ENCODE measurements at places on chromosomes 11 and 22.
A peak's percentile ranks its signal among the peaks of the same experiment; 100 is the strongest.

DNA sequence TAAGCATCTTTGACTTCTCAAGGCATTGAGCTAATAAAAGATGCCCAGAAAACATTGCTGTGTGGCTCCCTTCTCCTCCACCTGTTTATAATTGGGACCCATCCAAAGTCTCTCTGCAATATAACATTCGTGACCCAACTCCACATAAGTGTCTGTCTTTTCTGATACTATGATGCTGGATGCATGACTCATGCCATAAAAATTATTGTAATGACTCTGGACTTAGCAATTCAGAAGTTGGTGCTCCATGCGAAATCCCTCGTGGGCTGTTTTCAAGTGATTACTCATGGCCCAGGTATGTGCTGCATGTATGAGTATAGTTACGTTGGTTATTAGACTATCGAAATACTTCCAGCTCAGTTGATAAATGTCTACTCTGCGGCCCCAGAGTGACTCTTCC is 11.7 kb downstream of the FJX1 start:
- no peak overlapping the region for H3K27ac ChIP-seq
- no peak for DNase-seq
- H3K27me3 ChIP-seq = no peaks in the 10 kb centered on the region
- H3K4me3 ChIP-seq = no peak overlapping the region
- no peaks in the 10 kb centered on the region for H3K4me1 ChIP-seq

- peaks cover 10% of the 10 kb centered on the region for H3K4me1 ChIP-seq
- H3K27me3 ChIP-seq = no peaks in the 10 kb centered on the region
- no peak overlapping the region for H3K27ac ChIP-seq
- peak overlapping the region; percentile 87 for H3K4me3 ChIP-seq
Observed at GRCh38 chr22:29073618-29074275, 912 bp downstream of the KREMEN1 start.

GRCh38 chr11:60455531-60456042 is at the start of gene MS4A1:
TSS of gene MS4A1 (plus strand) at chr11:60455847. CDS start at chr11:60462375, 6,528 bp downstream.
- no peaks in the 10 kb centered on the region for H3K27me3 ChIP-seq
- no peaks in the 10 kb centered on the region for H3K36me3 ChIP-seq
- H3K4me1 ChIP-seq = no peaks in the 10 kb centered on the region
- no peak within 1 kb of the TSS for H3K27ac ChIP-seq
- no peak within 1 kb of the TSS for H3K4me3 ChIP-seq

DNA sequence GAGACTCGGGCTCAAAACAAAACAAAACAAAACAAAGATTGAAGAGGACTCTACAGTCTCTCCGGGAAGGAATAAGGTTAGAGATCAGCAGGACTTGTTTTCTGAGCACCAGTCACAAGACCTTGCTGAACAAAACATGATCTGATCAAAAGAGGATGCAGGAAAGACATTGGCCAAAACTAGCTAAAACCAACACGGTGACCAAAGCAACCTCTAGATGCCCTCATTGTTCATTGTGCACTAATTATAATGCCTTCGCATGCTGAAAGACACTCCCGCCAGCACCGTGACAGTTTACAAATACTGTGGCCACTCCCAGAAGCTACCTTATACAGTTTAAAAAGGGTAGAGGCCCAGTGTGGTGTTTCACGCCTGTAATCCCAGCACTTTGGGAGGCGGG is 15.7 kb upstream of the CHKA start:
- H3K4me1 ChIP-seq = no peaks in the 10 kb centered on the region
- H3K4me3 ChIP-seq = no peak overlapping the region
- H3K27me3 ChIP-seq = no peaks in the 10 kb centered on the region
- no peak for DNase-seq

DNA sequence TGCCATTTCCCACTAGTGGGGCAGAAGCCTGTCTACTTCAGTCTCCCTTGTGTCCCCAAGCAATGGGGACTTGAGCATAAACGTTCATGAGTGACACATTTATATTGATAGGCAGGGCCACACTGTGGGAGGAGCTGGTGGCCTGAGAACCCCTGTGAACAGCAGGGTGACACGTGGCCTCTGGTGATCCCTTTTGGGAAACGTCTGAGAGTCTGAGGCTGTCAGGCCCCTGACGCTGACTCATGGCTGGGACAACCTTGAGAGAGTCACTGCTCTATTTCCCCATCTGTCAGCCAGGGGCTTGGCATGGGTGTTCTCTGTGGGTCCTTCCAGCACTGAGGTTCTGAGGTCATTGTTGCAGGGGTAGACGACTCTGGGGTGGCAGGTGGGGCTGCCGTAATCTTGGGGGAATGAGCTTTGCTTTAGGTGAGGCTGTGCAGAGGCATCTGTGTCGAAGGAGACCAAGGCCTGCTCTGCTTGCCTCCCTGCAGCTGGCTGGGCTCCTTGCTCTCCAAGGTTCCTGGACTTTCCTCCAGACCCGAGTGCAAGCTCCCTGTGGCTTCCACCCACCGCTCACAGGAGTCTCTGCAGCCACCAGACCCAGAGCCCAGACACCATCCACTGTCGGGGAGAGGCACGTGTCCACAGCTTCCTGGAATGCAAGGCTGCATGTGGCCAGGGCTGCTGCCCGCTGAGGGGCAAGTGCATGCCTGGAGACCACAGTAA is 54.7 kb downstream of the SMIM38 start:
- H3K4me1 ChIP-seq = no peaks in the 10 kb centered on the region
- no peaks in the 10 kb centered on the region for H3K36me3 ChIP-seq
- no peak overlapping the region for H3K27ac ChIP-seq
- DNase-seq = no peak
- peak overlapping the region; percentile 1 for H3K4me3 ChIP-seq
- H3K27me3 ChIP-seq = no peaks in the 10 kb centered on the region

DNA sequence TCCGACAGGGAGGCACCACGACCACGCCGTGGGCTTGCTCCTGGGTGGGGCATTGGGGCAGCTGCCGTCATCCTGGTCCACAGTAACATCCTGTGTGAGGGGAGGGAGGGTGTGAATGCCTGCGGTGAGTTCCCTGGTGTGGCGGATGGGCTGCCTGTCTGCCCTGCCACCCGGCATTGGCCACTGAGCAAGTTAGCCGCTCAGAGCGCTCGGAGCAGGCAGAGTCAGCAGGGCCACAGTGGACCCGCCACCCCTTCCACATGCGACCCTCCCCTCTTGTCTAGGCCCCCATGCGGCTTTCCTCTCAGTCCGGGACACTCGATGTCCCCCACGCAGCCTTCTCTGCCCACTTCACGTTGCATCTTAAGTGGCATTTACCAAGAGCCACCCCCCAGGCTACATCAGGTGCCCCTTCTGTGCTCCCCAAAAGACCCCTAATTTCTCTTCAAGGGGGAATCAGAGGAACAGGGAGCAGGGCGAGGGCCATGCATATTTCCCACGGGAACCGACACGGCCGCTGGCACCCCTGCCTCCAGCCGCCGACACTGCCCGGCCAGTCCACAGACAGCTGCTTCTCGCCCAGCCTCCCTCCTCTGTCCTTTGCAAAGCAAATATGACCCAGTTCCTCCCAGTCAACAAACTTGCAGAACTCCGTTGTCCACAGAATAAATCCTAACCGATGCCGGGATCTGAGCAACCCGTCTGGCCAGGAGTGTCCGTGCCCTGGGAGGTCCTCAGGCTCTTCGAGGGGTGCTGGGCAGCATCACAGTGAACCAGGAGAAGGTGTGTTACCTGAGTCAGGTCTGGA is 1482.1 kb downstream of the TBC1D22A start:
- no peak overlapping the region for H3K4me3 ChIP-seq
- no peaks in the 10 kb centered on the region for H3K36me3 ChIP-seq
- H3K4me1 ChIP-seq = no peaks in the 10 kb centered on the region
- no peak overlapping the region for H3K27ac ChIP-seq
- DNase-seq = no peak

- no peak for DNase-seq
- H3K4me1 ChIP-seq = no peaks in the 10 kb centered on the region
- no peak overlapping the region for H3K27ac ChIP-seq
- no peak overlapping the region for H3K4me3 ChIP-seq
- H3K36me3 ChIP-seq = no peaks in the 10 kb centered on the region
Observed at GRCh38 chr11:124608147-124608546, 3.1 kb upstream of the PANX3 start.

DNA sequence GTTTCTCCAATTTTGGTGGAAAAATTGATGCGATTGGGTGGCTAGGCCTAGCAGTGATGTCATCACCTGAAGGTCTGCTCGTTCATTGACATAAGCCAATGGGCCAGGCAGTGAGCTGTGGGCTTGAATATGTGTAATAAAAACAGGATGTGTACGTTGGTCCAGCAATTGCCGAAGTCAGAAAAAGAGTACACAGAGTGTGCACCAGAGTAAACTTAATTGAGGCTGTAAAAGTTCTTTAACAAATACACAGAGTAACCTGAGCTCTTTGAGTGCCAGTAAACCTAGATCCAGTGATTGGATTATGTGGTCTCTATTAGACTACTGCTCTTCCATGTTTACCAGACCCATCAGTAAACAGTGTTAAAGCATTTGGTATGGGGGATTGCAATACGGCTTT is 13.0 kb upstream of the GLYATL1 start:
- no peak overlapping the region for H3K27ac ChIP-seq
- no peak for DNase-seq
- H3K27me3 ChIP-seq = no peaks in the 10 kb centered on the region

DNA sequence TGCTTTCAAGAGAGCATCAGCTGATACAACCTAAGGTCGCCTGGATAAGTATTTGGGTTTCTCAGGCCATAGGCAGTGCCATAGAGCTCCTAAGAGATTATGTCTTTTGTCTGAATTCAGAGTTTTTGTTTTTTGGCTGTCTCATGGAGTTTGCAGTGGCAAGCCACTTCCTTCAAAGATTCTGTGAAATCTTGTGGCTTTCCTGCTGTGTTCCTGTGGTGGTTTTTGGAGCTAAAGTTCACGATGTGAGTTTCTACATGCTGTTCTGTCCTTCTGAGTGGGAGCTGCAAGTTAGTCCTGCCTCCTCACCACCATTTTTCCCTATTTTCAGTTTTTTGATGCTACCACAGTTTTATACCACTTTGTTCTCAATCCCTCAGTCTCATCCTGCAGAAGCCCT is 111.4 kb downstream of the COMMD9 start:
- H3K4me3 ChIP-seq = no peak overlapping the region
- DNase-seq = no peak
- H3K4me1 ChIP-seq = peaks cover 13% of the 10 kb centered on the region
- H3K27ac ChIP-seq = no peak overlapping the region

DNA sequence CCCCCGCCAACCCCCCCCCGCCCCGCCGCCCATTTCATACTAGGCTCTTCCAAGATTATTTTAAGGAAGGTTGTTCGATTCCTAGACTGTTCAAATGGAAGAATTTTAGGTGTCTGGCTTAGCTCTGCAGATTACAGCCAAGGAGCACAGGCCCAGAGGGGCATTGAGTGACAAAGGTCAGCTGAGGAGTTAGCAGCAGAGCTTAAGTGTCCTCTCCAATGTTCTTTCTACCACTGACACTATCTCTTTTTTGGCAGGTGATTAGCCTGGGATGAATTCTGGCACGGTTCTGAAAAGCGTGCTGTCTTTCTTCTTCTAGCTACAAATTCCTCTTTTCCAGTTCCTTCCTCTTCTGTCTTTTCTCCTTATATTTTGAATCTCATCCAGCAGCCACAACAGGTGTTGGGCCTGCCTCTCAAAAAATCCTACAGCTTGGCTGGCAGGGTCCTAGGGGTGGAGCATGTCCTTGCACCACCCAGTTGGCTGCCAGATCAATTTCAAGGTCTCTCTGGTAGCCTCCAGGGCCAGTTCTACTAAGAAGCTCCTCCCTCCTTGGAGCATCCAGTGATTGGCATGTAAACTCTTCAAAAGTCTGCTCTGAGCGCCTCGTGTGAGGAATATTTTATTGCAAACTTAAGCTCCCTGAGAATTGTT is 23.0 kb downstream of the KCNE3 start:
- H3K27ac ChIP-seq = no peak overlapping the region
- H3K4me1 ChIP-seq = peaks cover 2% of the 10 kb centered on the region
- DNase-seq = no peak
- no peak overlapping the region for H3K4me3 ChIP-seq
- H3K36me3 ChIP-seq = no peaks in the 10 kb centered on the region

- H3K36me3 ChIP-seq = no peaks in the 10 kb centered on the region
- no peak for DNase-seq
- H3K4me3 ChIP-seq = no peak overlapping the region
- H3K4me1 ChIP-seq = peaks cover 3% of the 10 kb centered on the region
Observed at GRCh38 chr11:91497847-91498246, 726.8 kb upstream of the FAT3 start.

GRCh38 chr11:5476186-5476819 is 12.2 kb upstream of the OR52D1 start:
- H3K27ac ChIP-seq = no peak overlapping the region
- DNase-seq = peak; percentile 38
- no peak overlapping the region for H3K4me3 ChIP-seq
- H3K4me1 ChIP-seq = no peaks in the 10 kb centered on the region

- H3K36me3 ChIP-seq = no peaks in the 10 kb centered on the region
- no peak overlapping the region for H3K27ac ChIP-seq
- DNase-seq = no peak
- H3K4me3 ChIP-seq = no peak overlapping the region
- no peaks in the 10 kb centered on the region for H3K27me3 ChIP-seq
Observed at GRCh38 chr11:80844110-80844819, 1403.4 kb upstream of the TENM4 start.

DNA sequence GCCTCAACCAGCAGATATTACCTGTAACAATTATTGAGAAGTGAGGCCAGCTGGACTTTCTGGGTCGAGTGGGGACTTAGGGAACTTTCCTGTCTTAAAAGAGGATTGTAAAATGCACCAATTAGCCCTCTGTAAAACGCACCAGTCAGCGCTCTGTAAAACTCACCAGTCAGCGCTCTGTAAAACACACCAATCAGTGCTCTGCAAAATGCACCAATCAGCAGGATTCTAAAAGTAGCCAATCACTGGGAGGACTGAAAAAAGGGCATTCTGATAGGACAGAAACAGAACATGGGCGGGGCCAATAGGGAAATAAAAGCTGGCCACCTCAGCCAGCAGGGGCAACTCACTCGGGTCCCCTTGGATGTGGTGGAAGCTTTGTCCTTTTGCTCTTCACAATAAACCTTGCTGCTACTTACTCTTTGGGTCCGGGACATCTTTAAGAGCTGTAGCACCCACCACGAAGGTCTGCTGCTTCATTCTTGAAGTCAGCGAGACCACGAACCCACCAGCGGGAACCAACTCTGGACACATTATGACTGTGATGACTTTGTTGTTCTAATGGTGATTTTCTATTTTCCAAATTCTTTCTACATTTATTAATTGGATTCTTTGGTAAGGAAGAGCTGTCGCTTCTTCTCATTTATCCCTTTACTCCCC is 40.2 kb upstream of the FGF3 start:
- H3K4me3 ChIP-seq = no peak overlapping the region
- H3K27ac ChIP-seq = no peak overlapping the region
- H3K4me1 ChIP-seq = peaks cover under 1% of the 10 kb centered on the region
- H3K36me3 ChIP-seq = no peaks in the 10 kb centered on the region
- DNase-seq = no peak
- H3K27me3 ChIP-seq = no peaks in the 10 kb centered on the region
